SK-N-MC (cell line): ENCODE measurements at places on chromosomes 13 and 19.

- no peak for DNase-seq
Observed at GRCh38 chr13:95003019-95003813, 290.9 kb upstream of the SOX21 start.

GRCh38 chr19:38266981-38267597, 2.7 kb downstream of the SPINT2 start:
- DNase-seq, result no peak

GRCh38 chr13:46281779-46282178, 70.1 kb downstream of the LRRC63 start:
- DNase-seq, result no peak

GRCh38 chr19:54047616-54048015, 16.1 kb downstream of the VSTM1 start:
- no peak for DNase-seq

DNA sequence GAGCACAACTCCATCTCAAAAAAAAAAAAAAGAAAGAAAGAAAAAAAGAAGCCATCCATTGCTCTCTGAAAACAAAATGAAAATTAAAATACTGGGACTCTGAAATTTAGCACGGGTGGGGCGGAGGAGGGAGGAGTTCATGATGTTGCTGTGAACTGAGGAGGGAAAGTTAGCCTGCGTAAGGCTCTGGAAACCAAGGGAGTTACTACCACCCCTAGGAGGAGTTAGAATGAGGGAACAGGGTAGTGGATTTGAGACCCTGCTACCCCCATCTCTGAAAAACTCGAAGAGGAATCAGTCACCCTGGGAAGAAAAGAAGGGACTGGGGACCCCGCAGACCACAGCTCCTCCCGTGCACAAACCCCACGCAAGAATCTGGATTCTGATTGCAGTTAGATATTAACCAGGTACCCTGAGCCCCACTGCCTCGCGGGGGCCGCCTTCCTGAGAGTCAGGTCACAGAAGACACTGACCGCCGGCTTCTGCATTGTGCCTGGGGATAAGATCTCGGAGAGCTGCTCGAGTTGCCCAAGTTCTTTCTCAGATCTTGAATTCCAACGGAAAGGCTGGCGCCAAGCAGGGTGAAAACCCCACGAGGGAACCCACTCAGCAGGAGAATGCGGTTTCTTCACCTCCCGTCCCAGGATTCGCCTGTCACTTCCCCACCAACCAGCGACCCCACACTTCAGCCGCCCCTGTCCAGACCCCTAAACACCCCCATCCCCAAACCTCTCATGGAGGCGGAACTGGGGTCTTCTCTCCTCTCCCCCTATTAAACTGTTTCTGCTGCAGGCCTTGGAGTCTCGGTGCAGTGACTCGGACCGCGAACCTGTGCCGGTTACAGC, 870 bp downstream of the ZNF442 start:
- DNase-seq, result no peak

- DNase-seq, result no peak
Observed at GRCh38 chr13:49395451-49395865, 48.4 kb downstream of the CAB39L start.

GRCh38 chr13:95508996-95509395, 43.5 kb upstream of the CLDN10 start:
- no peak for DNase-seq

GRCh38 chr13:60120617-60121336, 43.0 kb downstream of the DIAPH3 start:
- DNase-seq, result no peak
